ENCODE measurements at places on chromosomes 2 and 18.

DNA sequence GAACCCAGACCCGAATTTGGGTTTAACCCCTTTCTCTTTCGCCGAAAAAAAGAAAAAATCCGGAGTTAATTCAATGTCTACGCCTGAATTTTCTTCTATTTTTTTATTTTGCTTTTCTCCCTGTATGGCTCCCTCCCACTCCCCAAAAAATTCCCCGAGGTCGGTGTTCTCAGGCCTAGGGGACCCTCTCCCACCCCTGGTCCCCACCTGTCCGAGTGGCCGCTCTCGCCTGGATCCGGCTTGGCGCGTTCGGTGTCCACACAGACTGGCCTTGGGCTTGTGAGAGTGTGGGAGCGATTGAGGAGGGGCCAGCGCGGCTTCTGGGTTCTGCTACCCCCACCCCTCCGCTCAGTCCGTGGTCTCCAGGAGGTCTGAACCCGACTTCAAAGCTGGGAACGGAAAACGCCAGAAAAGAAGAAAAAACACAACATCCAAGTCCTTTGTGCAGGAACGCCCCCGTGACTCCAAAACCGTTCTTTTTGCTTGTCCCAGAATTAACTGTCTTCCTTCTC is 5.7 kb upstream of the EN1 start:
- DNase-seq: no peak

GRCh38 chr2:37568565-37568964 is 102.9 kb downstream of the CDC42EP3 start:
- no peak for DNase-seq

- DNase-seq: no peak
Measured at GRCh38 chr2:124323321-124323720, 298.2 kb downstream of the CNTNAP5 start.

DNA sequence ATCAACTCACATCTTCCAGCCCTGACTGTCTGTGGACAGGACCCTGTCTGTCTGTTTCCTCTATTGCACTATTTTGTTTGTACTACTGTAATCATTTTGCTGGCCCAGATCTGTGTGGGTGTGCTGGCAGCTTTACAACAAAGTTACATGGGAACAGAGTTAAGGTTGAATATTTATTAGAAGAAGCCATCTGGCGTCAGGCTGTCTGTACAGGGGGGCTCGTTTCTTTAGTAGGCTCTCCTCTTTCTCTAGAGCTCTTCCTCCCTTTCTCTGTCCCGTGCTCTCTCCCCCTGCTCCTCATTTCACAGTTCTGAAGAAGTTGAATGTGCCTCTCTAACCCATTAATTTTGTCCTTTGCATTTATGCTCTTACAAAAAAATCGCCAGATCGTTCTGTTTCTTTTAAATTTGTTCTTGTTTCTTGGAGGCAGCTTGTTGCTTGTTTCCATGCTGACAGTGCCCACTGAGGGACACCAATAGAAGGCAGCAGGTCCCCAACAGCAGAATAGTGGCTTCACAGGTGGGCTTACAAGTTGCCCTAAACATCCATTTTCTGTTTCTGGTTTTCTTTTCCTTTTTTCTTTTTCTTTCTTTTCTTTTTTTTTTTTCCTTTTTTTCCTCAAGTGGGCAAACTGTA is 315.2 kb upstream of the ZEB2 start:
- no peak for DNase-seq

GRCh38 chr2:148067801-148068200 is 46.9 kb downstream of the MBD5 start:
- DNase-seq: no peak

- DNase-seq: no peak
Measured at GRCh38 chr2:186639939-186640338, 50.1 kb downstream of the ITGAV start.

DNA sequence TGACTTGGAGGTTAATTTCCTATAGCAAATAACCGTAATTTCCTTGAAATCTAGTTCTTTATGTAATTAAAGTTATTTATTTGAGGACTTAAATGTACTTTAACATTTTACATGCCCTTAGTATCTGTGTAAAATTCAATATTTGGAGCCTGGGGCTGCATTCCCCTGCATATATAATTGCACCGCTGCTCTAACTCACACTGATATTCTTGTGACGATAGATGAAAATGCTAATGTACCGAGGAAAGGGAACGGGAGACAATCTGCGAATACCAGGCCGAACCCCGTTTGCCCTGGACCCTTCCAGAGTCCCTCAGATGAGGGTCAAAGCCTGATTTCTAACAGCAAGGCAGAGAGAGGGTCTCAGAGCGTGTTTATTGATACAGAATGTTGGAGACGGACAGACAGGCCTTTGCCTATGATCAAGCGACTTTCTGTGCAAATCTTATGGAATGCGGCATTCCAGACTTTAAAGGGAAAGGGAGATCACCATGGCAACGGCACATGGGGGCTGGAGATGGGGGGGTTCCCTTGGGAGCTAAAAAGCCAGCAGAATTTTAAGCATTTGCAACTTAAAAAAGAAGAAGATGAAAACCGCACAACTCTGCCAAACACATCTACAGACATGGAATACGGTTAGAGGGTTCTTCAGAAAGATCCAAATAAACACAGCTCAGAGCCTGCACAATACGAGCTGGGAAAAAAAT is 57.6 kb upstream of the TWIST2 start:
- no peak for DNase-seq

GRCh38 chr2:25174192-25174861 is 5.9 kb upstream of the POMC start:
- no peak for DNase-seq

DNA sequence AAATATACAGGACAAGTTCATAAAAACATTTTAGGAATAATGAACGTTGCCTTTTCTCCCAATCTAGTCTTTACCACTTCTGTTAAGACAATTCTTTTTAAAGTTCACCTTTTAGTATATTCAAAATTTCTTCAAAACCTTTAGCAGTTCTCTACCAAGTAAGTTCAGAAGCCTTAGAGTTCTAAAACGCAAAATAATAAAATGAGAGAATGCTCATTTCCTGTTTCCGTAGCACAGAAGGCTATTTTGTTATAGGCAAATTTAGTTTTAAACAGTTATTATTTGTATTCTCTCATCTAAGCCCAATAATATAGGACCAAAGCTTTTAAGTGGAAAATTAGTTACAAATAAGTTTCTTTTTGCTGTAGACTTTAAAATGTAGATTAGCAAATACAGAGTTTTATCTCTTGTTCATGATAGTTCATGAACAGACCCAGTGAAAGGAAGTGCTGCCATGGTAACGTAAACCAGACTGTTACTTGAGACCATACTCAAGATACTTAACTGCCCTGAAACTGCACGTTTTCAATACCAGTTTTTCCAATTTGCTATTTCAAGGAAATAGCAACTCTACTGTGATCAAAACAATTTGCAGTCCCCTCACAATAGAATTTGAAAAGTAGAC is 173.1 kb upstream of the STON1 start:
- no peak for DNase-seq

- DNase-seq: no peak
Measured at GRCh38 chr2:30883184-30883583, 75.9 kb upstream of the CAPN13 start.

DNA sequence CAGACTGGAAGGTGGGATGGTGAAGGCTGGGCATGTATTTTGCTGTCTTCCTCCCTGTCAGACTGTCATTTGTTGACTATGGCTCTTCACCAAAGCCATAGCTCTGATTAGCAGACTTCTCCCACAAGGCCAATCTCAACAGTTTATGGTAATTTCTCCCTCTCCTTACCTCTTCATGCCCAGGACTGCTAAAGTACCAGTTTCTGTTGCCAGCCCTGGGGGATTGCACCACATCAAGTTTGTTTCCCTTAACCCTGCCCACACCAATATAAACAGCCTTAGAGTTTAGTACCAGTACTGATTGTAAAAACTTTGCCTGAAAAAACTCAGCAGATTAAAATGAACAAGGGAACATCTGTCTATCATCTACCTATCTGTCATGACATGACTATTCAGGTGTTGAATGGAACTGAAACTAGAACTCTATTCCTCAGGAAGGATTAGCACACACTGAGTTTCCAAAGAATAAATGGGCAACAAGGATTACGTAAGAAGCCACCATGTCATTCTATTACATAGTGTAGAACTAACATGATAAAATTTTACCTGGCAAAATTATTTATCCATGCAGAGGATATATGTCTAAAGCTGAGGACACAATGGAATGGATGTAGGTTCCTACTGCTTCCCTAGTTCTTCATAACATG is 13.7 kb downstream of the FEZ2 start:
- no peak for DNase-seq

- DNase-seq: no peak
Measured at GRCh38 chr2:146523196-146523595, 1321.6 kb upstream of the ACVR2A start.

DNA sequence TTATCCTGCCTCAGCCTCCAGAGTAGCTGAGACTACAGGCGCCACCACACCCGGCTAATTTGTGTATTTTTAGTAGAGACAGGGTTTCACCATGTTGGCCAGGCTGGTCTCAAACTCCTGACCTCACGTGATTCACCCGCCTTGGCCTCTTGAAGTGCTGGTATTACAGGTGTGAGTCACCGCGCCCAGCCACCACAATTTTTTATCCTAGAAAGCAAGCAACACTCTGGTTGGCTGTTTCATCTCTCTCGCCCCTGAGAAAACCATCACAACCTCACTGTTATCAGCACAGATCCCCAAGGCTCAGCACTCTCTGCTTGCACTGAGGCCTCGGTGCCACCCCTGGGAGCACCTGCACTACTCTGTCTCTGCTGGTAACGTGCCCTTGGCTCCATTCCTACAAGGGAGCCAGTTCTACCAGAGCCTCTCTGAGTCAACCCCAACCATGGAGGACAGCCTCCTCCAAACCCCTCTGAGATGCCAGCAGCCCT is 134.8 kb upstream of the AGAP1 start:
- DNase-seq: no peak

DNA sequence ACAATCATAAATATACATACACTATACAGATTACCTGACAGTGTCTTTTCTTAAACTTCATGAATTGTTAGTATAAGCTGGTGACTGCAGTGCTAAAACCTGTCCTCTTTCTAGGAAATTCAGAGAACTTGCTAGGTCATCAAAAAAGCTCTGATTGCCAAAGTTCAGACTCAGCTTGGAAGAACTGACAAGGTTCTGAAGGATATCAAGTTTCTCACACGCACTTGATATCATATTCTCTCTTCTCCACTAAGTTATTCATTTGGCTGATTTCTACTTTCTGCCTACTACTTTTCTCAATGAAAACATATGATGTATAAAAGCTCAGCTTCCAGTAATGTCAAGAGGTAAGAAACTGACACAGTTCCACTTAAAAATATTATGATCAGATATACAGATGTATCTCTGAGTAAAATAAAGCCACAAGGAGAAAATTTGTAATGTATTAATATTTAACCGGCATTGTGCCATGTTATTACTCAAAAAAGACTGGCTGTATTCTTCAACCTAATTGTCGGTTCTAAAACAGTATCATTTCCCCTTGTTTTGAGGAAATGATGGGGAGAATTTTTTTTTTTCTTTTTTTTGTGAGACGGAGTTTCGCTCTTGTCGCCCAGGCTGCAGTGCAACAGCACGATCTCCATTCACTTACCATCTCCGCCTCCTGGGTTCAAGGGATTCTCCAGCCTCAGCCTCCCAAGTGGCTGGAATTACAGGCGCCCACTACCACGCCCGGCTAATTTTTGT is 2.4 kb downstream of the OSBPL1A start:
- no peak for DNase-seq

DNA sequence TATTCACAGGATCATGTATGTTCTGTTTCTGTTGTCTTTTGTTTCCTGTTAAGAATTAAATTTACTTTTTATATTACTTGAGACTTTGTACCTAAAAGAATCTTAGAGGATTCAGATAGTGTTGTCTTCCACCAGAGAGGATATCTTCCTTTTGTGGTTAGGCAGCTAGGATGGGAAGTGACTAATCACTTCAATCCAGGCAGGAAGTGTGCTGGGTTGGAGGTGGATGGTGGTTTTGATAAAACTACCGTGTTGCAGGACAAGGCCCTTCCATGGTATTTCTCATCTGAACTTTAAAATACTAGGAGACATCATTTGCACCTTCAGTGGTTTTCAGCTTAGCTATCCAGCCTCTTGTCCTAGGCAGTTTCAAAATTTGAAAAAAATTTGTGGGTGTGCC is 728.6 kb upstream of the CDH2 start:
- no peak for DNase-seq

- DNase-seq: no peak
Measured at GRCh38 chr2:20472569-20472968, 25.7 kb downstream of the RHOB start.

DNA sequence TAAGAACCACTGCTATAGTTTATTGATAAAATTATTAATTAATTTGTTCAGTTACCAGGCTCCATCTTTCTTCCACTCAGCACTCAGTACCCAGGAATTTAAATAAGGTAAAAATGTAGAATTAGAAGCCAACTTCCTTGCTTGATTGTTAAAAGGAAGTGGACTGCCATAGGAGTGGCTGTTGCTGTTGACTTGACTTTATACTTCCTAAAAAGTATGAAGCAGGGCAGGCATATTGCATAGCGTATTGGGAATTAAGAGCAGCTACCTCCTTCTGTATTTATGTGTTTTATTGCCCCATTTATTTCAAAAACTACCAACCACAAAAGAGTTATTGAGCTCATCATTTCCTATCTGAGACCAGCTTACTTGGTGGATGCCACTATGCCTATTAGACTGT is 27.9 kb downstream of the PSMD1 start:
- DNase-seq: no peak

DNA sequence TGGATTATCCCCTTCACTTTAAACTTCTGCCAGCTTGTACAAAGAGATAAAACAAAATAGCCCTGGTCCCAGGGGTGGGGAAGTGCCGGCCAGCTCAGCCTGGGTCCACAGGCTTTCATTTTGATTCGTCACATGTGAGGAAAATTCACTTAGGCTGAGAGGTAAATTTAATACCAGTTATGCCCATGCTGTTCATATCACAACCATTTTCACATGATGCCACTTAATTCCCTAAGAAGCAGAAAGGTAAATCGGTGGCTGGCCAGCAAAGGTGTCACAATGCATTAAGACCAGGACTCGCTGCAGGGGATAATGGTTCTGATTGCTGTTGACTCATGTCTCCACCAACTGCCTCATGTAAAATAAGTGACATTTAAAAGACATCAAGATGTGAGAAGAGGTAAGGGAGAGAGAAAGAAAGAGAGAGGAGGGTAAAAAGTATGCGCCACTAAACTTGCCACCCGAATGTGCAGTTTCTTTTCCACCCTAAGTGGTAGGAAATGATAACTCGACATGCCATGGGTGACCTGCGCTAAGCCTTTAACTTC is 261.0 kb upstream of the SIX3 start:
- no peak for DNase-seq

DNA sequence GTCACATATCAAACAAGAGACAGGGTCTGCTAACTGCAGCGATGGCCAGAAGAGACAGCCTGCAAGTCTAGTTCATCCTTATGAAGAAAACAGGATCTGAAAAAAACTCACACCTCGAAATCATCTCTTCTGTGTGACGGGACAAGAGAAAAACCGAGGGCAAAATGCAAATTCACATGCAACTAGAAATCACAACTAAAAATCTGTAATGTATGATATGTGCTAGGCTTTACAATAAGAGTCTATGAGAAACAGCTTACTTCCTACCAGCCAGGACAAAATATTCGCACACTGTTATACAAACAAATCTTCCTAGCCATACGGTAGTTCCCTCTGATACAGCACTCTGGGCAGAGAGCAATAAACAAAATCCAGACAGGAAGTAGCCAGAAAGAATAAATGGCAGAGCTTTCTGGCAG is 48.8 kb downstream of the ANKRD44 start:
- DNase-seq: no peak

- DNase-seq: no peak
Measured at GRCh38 chr18:33470216-33470615, 29.7 kb upstream of the CCDC178 start.

All from activated T-helper 1 cell treated with anti-CD3 and anti-CD28 coated beads, Interleukin-2, amount 50 U/mL, for 16 hours (primary cell).